ENCODE measurements at places on chromosomes 5 and 9. TPM values are rescaled to one million over a fixed set of nuclear protein-coding genes. Genes with fewer than 3 reads are reported as not detected.

DNA sequence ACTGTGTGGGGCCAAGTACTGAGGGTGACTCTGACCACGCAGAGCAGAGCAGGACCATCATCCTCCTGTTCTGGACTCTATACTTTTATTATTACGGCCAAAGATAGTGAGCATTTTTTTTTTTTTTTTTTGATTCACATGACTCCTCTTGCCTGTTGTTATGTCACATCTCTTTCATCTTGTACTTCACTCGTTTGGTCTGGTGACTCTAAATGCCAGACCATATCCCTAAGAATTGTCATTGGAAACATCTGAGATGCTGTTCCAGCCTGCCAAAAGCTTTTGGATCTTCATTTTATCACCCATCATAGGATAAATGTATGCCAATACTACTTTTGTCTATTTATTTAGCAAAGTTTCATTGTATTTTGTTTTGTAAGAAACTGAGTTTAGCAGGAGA is 168.2 kb upstream of the RAI14 start:
- peak; percentile 40 for DNase-seq

- peak; percentile 56 for DNase-seq
These were observed 5.6 kb downstream of the AMBP start for GRCh38 chr9:114072184-114073140.

- no peak for DNase-seq
These were observed 88.3 kb upstream of the RUFY1 start for GRCh38 chr5:179462040-179462439.

- DNase-seq: peak; percentile 63
These were observed 40.6 kb downstream of the IRX2 start for GRCh38 chr5:2710910-2711309.

DNA sequence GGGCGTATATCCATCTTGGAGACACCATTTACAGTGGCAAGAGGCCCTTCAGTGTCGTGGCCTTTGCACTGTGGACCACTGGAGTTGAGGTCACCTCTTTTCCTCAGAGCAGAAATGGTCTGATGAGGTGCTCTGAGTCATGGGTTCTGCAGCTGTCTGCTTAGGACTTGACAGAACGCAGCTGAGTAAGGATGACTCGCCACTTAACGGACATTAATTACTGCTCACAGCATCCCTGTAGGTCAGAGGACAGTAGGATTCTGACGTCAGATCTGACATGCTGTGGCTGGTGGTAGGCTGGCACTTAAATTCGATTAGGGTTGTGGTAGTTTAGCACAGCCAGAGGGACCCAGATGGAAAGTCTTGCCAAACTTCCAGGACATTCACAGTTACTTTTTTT is 479.4 kb downstream of the DMAC1 start:
- DNase-seq: peak; percentile 94

- no peak for DNase-seq
These were observed 2.0 kb downstream of the ENHO start for GRCh38 chr9:34520505-34521385.

- DNase-seq: no peak
These were observed 5.6 kb upstream of the SPARC start for GRCh38 chr5:151692312-151692711.

GRCh38 chr5:151186052-151186451 is 28.5 kb upstream of the ANXA6 start:
- DNase-seq: no peak

- DNase-seq: peak; percentile 72
These were observed 1.1 kb downstream of the FKBP15 start for GRCh38 chr9:113219969-113220368.

GRCh38 chr5:113163328-113163727 is 186.7 kb downstream of the DCP2 start:
- peak; percentile 27 for DNase-seq

- peak; percentile 18 for DNase-seq
These were observed 789 bp downstream of the ACER2 start for GRCh38 chr9:19409401-19410194.

GRCh38 chr5:72146056-72146455 is 38.8 kb downstream of the MAP1B start:
- DNase-seq: no peak

DNA sequence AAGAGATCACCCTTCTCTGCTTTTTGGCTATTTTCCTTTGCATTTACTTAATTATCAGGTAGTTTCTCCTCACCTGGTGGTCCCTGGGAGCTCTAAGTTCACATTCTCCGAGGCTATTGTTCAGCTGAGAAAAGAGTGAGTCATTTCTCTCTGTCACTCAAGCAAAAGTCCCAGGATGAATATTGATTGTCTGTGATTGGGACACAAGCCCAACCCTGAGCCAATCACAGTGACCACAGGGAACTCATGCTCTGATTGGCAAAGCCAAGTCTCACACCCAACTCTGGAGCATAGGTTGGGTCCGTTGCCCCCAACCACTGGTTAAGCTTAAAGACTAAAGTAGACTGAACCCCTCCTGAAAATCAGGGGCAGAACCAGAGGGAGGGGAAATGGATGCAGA is 27.8 kb upstream of the FAT2 start:
- DNase-seq: no peak

- DNase-seq: no peak
These were observed 154.0 kb downstream of the FRMD3 start for GRCh38 chr9:83384214-83384613.

DNA sequence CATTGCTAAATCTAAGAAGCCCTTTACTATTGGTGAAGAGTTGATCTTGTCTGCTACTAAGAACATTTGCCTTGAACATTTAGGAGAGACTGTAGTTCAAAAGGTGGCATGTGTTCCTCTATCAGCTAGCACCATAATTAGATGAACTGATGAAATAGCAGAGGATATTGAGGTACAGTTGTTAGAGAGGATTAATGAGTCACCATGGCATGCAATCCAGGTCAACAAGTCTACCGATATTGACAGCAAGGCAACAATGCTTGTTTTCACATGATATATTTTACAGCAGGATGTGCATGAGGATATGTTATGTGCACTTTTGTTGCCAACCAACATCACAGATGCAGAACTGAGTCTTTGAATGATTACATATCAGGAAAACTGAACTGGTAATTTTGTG is 134.3 kb upstream of the CDH9 start:
- no peak for DNase-seq

- no peak for DNase-seq
These were observed 91.6 kb upstream of the TNFAIP8 start for GRCh38 chr5:119264186-119264585.

GRCh38 chr9:85658716-85659115 is 83.0 kb downstream of the AGTPBP1 start:
- DNase-seq: no peak

DNA sequence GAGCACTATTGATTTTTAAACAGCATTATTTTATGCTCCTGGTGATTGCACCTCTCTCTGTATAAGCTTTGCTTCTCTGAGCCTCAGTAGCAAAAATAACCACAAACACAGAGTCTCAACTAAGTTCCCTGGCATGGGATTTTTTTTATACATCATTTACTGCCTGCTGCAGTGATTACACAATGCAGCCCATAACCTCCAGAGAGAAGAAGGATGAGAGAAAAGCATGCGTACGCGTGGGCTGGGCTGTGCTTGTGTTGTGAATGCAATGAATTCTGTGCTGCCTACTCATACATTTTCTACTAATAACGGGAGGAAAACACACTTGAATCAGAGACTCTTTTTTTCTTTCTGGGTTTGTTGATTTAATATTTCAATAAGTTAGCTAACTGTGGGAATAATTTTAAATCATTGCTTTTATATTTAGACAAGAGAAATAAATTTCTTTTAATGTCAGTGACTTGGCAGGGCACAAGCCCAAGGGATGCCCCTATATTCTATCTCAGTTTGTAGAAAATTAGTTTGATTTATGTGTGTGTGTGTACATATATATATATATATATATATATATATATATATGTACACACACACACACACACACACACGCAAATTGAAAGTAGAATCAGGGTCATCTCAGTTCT is 351.5 kb downstream of the MED10 start:
- no peak for DNase-seq

DNA sequence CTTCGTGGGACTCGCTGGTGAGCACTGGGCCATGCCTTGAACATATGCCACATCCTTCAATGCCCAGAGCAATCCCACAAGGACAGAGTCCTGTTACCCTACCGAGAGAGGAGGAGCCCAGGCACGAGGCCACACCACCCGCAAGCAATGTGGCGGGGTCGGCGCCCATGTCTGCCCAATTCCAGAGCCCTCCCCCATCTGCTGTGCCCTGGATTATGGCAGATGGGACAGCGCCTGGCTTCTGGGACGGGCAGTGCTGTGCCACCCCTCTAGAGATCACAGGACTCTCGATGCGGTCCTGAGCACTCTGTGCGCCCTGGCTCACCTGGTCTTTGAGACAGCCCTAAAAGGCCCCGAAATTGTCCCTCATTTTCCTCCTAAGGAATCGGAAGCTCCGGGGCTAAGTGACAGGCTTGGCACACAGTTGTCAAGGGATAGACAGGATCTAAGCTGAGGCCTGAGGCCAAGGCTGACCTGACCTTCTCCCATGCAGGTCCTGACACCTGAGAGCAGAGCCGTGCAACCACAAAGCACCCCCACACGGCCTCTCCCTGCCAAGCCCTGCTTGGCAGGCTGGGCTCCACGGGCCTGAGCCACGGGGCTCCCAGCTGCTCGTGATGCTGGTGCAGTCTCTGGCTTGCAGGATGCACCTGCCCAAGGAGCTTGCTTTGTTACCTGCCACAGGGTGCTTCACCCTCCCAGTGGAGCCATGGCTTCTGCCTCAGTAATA is 48.8 kb downstream of the PRRT1B start:
- DNase-seq: no peak

DNA sequence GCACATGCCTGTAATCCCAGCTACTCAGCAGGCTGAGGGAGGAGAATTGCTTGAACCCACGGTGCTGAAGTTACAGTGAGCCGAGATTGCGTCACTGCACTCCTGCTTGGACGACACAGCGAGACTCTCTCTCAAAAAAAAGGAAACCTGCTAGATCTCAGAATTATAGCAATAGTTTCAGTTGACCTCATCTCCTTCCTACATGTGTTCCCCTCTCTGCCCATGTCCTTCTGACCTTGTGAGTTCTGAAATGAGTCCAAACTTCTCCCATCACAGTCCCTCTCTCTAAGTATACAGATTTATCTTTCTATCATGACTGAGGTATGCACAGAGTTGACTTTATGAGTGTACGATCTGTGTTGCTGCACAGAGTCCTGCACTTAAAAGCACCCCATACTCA is 44.6 kb upstream of the SHOC1 start:
- DNase-seq: peak; percentile 47

- DNase-seq: peak; percentile 71
These were observed 750 bp downstream of the DNM1 start for GRCh38 chr9:128203707-128204551.

GRCh38 chr5:31664566-31664965 is 25.6 kb downstream of the PDZD2 start:
- no peak for DNase-seq

DNA sequence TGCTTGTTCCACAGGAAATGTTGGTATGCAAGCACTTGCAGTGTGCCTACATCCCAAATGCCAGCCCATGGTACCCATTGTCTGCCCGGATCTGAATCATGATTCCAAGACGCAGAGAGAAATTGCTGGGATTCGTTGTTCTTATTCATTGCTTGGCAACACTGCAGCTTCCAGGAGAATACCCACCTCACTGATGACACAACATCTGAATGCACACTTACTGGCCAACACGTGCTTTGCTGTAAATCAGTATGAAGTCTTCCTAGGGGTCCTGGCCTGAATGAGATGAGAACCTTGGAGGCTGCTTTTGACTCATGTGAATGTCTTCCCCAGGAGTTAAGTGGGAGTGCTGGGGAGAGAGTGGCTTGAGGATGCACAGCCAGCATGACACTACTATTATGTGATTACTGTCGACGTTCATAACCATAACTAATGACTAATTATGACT is 11.6 kb downstream of the SRD5A1 start:
- DNase-seq: peak; percentile 1

DNA sequence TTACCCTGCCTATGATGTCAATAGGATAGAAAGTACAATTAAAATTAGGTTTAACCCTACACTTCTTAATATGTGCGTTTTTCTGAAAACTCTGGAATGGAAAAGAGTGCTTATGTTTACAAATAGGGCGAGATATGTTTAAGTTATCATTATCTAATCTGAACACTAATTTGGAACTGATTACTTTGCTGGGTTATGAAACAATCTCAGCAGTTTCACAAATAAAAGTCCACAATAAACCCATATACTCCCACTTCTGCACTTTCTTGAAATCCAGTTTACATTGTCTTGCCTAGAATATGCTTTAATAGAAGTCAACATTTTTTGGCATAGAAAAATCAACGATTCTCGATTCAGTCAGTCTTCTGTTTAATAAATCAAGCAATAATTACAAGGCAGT is 236.3 kb downstream of the NFIB start:
- DNase-seq: no peak

DNA sequence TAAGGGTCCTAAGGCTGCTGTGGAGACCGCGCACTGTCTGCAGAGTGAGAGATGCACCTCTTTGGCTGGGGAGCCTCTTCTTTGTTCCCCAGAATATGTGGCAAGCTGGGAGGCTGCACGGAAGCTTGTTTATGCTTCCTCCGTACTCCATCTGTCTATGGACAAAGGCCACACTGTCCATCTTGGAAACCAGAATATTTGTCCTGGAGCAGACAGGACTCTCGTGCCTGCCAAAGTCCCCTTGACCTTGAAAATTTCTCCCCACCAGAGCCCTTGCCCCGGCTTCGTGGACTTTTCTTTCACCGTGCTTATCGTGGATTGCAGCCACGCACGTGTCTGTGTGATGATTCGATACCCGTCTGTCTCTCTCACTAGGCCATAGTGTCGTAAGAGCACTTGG is 147.4 kb downstream of the NSG2 start:
- DNase-seq: no peak

- peak; percentile 21 for DNase-seq
These were observed 45.2 kb downstream of the P4HA2 start for GRCh38 chr5:132182359-132183040.

- no peak for DNase-seq
These were observed 63.8 kb upstream of the DAPK1 start for GRCh38 chr9:87433853-87434252.

GRCh38 chr5:131104169-131104808 is 60.8 kb downstream of the HINT1 start:
- DNase-seq: no peak

- DNase-seq: no peak
These were observed 2295.0 kb upstream of the ACO1 start for GRCh38 chr9:30089428-30089827.

The SPINK6 gene
- not detected for polyA plus RNA-seq

The C5orf46 gene
- 0.43 TPM for polyA plus RNA-seq

The NMUR2 gene
- polyA plus RNA-seq: not detected

The HTR4 gene
- polyA plus RNA-seq: not detected

The CCL19 gene
- polyA plus RNA-seq: not detected

The PTBP3 gene
- 14.9 TPM for polyA plus RNA-seq

The SLC24A2 gene
- polyA plus RNA-seq: not detected

The UAP1L1 gene
- 4.3 TPM for polyA plus RNA-seq

The ALDH1A1 gene
- polyA plus RNA-seq: not detected

The SLC34A1 gene
- polyA plus RNA-seq: not detected

The STPG3 gene
- polyA plus RNA-seq: not detected

The IFNA13 gene
- polyA plus RNA-seq: not detected

The ZNG1A gene
- polyA plus RNA-seq: 78.9 TPM

The SMAD5 gene
- 50.0 TPM for polyA plus RNA-seq

The DUSP1 gene
- polyA plus RNA-seq: 269 TPM
